ENCODE measurements at places on chromosomes 11 and 22.

GRCh38 chr22:45304971-45305370 lies 4.8 kb upstream of the FAM118A start:
- DNase-seq = no peak

- no peak for DNase-seq
Measured at GRCh38 chr11:134425816-134426536, 13.9 kb upstream of the B3GAT1 start.

DNA sequence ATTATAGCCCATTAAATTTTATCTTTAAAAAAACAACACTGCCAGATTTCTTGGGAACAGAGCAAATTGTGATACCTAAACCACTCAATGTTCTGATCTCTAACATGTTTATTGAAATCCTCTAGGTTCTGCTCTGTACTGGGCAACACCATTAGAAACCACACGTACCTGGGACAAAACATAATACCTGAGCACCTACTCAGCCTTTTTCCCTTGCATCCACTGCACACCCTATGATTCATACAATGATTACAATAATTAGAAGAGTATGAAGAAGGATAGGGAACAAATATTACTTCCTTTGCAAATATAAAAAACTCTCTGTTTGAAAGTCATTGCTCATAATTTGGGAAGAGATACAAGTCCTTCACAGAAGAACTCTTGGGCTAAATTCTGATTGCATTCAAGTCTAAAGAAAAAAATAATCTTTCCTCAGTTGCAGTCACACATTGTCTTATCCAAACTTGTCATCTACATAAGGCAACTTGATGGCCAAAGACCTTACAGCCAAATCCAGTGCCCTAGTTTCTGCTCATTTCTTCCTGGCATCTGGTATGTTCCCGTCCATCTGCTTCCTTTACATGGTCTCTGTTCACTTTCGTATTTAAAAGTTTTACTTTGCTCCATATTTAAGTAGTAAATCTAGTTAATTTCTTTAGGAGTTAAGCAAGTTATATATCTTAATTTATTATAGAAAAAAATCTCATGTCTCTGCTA lies 407.4 kb downstream of the LRRC4C start:
- no peak for DNase-seq

DNA sequence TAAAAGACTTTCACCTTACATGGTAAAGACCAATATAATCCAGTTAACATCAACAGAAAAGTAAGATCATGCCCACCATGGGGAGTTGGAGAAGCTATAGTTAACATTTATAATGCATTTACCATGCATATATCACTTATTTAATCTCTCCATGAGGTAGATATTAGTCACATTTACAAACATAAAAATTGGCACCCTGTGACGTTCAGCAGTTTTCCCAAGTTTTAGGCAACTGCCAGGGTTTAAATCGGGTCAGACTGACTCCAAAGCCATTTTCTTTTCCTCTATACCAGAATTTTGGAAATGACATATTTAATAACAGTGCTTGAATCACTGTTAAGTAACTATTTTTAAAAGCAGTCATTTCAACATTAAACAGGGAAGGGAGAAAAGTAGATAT lies 266.3 kb downstream of the DDX10 start:
- DNase-seq = no peak

DNA sequence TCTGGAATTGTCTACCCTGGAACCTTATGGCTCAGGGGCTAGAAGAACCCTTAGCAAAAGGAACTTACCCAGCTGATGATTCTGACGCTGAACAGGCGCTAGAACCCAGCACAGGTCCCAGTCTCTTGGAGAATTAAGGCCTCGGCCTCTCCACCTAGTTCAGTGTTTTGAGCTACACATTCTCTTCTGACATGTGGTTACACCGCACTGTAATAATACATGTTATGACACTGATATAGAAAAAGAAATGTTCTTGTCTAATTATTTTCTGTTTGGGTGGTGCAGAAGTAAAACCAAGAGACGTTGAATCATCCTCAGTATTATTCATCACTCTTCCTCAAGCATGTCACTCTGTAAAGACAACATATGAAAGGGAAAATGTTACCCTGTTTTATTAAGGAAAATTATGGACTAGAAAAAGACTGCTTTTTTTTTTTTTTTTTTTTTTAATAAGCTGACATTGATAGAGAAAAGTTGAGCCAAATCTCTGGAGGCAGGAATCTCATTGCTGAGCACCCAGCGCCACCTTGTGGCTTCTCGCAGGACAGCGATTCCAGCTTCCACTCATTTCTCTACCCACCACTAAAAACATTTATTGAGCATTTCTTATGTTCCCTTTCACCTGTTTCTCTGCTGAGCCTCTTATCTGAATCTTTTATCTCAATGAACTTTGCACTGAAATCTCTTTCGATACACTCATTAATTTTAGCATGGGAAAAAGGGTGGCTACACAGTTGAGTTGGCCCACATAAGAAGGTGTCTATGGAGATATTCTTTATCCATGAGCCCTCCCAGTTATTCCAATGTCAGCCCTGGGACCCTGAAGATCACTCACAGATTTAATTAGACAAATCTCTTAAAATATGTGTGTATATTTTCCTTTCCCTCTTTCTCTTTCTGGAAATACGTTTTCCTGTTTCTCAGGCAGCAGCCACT lies 12.6 kb upstream of the APLNR start:
- DNase-seq = peak; percentile 63

GRCh38 chr11:3190600-3190999 lies 25.5 kb upstream of the OSBPL5 start:
- peak; percentile 9 for DNase-seq

DNA sequence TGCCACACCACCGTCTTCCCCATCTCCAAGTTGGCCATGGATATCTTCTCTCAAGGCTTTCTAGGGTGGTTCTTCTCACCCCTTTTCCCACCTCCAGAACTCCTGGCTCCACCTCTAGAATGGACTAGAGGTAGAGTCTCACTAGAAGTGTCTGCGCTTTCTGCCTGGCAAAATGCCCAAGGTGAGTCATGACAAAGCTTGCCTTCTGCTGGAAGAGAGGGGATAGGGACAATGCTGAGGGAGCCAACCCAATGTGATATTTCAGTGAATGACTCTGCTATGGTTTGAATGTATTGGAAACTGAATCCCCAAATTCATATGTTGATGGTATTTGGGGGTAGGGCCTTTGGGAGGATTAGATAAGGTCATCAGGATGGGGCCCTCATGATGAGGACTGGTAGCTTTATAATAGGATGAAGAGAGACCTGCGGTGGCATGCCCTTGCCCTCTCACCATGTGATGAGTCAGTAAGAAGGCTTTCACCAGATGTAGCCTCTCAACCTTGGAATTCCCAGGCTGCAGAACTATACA lies 4.1 kb upstream of the CD82 start:
- no peak for DNase-seq

- no peak for DNase-seq
Measured at GRCh38 chr11:64673279-64673678, 49.7 kb downstream of the NRXN2 start.

DNA sequence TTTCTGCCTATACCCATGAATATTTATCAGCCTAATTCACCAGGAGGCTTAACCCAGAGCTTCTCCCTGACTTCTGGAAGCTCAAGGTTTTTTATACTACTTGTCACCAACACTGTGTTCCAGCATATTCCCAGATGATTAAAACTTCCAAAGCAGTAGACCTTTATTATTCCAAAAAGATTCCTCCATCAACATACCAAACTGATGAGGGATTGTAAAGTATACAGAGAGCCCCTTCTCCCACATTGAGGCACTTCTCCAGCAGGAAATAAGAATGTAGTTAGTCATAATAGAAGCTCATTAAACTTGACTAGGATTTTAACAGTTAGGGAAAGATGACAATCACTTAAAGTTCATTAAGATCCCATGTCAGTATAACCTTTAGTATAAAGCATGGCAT lies 51.4 kb upstream of the CEP126 start:
- DNase-seq = no peak
